K562 (cell line): ENCODE measurements at places on chromosomes 7 and 10. TPM values are rescaled to one million over a fixed set of nuclear protein-coding genes. Genes with fewer than 3 reads are reported as not detected.

CFTR gene
- total RNA-seq = 0.07 and 0.20 TPM in 2 replicates

CALCR gene
- total RNA-seq = 0.09 and 0.16 TPM in 2 replicates

PRKCQ gene
- 13.6 and 14.6 TPM in 2 replicates for total RNA-seq

SHH gene
- total RNA-seq = 0.09 TPM in 1 of 2 replicates, not detected in the other

SPDYE11 gene
- not detected in 2 replicates for total RNA-seq

INHBA gene
- 0.02 TPM in 2 replicates for total RNA-seq

TLX1 gene
- 0.33 and 0.47 TPM in 2 replicates for total RNA-seq

PCLO gene
- total RNA-seq = not detected in 2 replicates

CALML3 gene
- not detected in 2 replicates for total RNA-seq

DNA sequence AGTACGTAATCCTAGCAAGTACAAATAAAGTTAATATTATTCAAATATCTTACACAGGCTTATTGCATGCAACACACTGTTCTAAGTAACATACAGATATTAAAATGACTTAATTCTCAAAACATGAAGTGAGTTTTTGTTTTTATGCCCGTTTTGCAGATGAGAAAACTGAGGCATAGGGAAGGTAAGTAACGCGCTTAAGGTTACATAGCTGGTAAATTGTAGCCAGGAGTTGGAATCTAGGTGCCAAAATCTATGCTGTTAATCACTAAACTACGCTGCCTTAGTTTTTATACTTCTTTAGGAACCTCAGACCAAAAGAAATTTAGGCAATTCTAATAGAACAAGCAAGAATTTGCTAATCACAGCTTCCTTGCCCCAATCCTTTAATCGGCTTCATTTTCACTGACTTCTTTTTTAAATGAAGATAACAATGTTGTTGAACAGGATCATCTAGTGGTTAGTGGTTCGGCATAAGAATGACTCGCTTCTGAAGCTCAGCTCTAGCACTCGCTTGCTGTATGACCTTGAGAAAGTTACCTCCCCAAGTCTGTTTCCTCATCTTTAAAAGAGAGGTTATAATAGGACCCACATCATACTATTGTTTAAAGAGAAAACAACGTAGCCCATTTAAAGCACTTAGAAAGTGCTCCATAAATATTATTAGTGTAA, 1.0 kb upstream of the LRRTM3 start:
- DNase-seq = no peak

DNA sequence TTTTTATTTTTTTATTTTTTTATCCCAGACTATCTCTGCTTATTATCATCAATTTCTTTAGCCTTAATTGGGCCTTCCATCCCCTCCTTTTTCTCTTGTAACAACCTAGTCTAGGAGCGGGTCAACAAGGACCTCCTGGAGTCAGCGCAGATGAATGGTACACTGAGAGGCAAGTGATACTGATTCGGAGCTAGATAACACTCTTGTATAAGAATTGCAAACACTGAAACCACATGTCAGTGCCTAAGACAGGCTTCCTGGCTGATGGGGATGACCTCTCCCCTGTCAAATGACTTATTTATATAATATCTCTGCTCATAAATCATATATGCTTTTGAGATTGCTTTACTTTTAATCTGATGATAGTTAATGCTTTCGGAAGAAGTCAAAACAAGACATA, 22.7 kb downstream of the BPGM start:
- DNase-seq = no peak

DNA sequence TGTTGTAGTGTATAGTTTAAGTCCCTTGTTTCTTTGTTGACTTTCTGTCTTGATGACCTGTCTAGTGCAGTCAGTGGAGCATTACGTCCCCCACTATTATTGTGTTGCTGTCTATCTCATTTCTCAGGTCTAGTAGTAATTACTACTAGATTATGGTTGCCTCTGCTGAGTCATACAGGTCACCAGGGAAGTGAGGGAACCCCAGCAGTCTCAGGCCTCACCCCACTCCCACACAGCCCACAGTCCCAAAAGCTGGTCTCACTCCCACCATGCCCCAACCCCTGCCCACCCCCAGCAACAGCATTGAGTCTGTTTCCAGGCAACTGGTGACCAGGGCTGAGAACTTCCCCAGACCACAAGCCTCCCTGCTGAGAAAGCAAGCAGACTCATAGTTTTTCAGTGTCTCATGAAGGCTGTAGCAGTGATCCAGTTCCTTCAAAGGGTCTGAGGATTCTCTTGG, 88.0 kb downstream of the PLXDC2 start:
- DNase-seq = no peak

DNA sequence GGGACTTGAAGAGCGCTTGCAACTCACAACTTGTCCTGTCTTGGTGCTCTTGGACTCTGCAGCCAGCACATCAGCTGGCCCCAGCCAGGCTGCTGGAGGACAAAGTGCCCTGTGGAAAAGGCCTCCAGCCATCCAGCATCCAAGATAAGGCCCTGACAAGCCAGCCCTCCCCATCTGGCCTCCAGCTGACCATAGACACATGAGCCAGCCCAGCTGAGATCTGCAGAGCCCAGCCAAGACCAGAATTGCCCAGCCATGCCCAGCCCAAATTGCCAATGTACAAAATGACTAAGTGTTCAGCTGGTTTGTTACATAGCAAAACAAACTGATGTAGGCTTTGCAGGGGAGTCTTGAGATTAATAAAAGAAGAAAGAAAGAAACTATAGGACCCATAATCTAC, 36.0 kb upstream of the FRMD4A start:
- no peak for DNase-seq

GRCh38 chr7:106317971-106318370, 33.2 kb upstream of the NAMPT start:
- no peak for DNase-seq

DNA sequence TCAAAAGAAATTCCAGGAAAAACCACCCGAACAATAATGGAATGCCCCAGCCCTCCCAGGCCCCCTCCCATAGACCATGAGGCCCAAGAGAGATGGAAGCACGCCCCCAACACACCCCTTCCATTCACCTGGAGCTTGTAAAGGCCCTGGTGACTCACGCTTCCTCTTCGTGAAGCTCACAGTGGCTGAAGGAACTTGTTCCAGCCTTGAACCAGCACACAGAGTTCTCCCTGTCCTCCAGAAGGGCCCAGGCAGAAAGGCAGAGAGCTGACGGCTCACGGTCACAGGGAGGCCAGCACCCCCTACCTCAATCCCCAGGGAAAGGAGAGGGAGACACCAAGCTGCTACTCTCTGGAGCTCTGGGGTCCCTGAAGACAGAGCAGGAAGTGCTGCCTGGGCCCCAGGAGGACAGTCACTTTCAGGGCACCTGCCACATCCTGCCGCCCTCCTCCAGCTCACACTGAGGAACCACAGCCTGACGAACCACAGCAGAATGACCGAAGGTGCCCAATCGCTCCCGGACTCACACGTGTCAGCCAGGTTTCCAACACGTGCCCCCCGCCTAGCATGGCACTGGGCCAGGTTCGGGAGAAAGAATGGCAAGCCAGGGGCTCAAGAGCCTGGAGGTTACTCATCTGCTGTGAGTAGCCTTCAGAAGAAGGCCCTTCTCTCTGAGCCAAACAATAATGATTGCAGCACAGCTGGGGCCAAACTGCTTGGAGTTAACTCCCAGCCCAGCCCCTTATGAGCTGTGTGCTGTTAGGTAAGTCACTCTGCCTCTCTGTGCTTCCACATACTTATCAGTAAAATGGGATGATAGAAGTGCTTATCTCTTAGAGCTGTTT, 52.8 kb downstream of the DLG5 start:
- DNase-seq = no peak

- DNase-seq = no peak
These were observed 20.0 kb upstream of the FAM204A start for GRCh38 chr10:118362103-118362502.

- DNase-seq = no peak
These were observed 52.7 kb downstream of the KIAA1217 start for GRCh38 chr10:24261627-24262026.

DNA sequence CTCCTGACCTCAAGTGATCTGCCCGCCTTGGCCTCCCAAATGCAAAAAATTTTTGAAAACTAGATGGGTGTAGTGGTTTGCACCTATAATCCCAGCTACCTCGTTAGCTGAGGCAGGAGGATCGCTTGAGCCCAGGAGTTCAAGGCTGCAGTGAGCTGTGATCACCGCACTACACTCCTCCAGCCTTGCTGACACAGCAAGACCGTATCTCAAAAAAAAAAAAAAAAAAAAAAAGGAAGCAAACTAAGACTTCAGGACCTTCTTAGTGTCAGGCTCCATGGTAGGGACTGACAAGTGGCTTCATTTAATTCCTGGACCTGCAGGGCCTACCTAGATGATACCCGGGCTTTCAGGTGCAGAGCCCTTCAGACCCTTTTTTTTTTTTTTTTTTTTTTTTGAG, 2.5 kb downstream of the POP7 start:
- no peak for DNase-seq

- no peak for DNase-seq
These were observed 49.6 kb upstream of the PDCD4 start for GRCh38 chr10:110822035-110822711.

GRCh38 chr10:103916876-103917275, 1.1 kb downstream of the STN1 start:
- DNase-seq = no peak

GRCh38 chr10:119863951-119864565, 8.6 kb downstream of the MCMBP start:
- no peak for DNase-seq

DNA sequence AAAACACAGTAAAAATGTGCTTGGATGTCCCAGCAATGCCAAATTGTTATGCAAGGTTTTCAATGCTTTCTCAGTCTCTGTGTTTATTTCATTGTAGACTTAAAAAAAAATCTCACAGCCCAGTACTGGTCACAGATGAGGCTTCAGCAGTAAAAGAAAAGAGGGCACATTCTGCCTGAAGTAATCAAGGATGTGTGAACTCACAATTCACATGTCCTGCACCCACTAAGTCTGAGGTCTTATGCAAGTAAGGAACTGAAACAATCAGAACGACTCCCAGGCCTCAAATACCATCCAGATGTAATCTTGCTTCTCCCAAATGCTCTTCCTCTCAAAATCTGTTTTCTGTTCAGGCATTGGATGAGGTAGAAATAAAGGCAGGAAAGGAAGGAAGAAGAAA, 33.7 kb downstream of the ADRB1 start:
- no peak for DNase-seq

DNA sequence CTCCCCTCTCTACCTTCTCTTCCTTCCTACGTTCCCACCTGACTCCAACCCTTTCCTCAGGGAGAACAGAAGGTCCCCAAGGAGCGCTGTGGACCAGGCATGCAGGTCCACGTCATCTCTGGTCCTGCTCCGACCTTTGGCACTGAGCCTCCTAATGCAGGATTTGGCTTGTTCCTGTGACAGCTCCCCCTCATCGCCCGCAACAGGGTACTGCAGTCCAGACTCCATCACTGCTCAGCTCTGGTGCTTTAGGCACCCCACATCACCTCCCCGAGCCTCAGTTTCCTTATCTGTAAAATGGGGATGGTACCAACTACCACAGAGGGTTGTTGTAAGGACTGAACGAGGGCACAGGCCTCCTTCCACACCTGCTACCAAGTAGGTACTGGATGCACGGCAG, 54.6 kb downstream of the FHIP2A start:
- DNase-seq = no peak

- DNase-seq = no peak
These were observed 214.3 kb downstream of the JAZF1 start for GRCh38 chr7:27966219-27966780.

GRCh38 chr7:115249080-115249479, 327.2 kb downstream of the MDFIC start:
- no peak for DNase-seq

- DNase-seq = no peak
These were observed 8.5 kb upstream of the BAG3 start for GRCh38 chr10:119642556-119643111.

DNA sequence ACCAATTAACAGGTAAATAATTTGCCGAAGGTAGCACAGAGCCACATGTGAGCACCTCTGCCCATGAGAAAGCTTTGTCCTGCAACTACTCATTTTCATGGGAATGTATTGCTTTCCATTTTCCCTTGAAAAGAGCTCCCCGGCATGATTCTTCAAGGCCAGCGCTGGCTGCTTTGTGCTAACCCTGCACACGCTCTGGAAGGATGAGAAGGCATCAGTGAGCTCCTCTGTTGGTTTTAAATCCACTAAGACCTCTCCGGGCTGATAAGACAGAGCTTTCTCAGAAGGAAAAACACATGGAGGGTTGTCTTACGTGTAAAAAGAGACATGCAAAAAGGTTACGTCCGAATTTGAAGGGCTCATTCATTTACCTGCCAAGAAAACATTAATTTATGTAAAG, 553.9 kb upstream of the MKI67 start:
- DNase-seq = no peak

- DNase-seq = peak; percentile 46
These were observed 29.7 kb downstream of the STN1 start for GRCh38 chr10:103888113-103888841.

GRCh38 chr10:32459051-32459698, 13.2 kb downstream of the CCDC7 start:
- DNase-seq = no peak

- no peak for DNase-seq
These were observed 84.1 kb downstream of the DOCK4 start for GRCh38 chr7:112122144-112122543.

DNA sequence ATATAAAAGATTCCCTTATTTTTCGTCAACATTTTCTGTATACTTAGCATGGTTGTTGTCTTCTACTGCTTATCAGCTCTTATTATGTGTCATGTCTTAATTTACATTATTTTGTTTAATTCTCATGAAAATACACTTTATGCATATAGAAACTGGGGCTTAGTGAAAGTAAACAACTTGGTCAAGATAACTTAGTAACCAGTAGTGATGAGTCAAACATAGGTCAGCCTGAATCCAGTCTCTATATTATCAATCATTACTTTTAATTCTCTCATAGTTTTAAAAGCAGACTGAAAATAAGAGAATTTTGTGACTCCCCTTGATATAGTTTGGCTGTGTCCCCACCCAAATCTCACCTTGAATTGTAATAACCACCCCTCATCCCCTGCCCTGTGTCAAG, 119.6 kb upstream of the TPK1 start:
- no peak for DNase-seq

GRCh38 chr10:78321000-78321399, 287.3 kb downstream of the RPS24 start:
- DNase-seq = no peak

- no peak for DNase-seq
These were observed 825.9 kb upstream of the IGFBP3 start for GRCh38 chr7:46746695-46747687.

DNA sequence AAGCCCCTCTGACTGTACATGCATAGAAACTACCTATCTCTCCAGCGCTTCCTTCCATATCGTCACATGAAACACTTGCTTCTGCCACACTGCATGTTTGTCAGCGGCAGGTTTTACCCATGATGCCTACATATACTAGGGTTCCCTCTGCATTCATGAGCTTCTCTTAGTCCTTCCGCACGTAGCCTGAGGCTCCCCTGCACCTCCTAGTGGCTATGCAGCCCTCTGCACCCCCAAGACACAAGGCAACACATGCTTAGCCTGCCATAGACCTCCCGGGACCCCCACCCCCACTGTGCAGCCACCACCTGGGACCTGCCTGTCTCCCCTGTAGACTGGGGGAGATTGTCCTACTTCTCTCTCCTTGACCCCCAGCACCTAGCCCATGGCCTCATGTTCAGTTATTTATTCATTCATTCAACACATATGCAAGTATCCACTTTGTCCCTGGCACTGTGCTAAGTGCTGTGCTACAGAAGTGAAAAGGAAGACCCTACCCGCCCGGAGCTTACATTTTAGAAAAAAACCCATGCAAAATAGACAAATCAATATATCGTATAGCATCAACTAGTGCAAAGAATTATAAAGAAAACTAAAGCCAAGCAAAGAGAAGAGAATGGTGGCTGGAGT, 23.5 kb downstream of the TMEM273 start:
- peak; percentile 83 for DNase-seq
